ENCODE measurements at places on chromosomes 6 and 20.

DNA sequence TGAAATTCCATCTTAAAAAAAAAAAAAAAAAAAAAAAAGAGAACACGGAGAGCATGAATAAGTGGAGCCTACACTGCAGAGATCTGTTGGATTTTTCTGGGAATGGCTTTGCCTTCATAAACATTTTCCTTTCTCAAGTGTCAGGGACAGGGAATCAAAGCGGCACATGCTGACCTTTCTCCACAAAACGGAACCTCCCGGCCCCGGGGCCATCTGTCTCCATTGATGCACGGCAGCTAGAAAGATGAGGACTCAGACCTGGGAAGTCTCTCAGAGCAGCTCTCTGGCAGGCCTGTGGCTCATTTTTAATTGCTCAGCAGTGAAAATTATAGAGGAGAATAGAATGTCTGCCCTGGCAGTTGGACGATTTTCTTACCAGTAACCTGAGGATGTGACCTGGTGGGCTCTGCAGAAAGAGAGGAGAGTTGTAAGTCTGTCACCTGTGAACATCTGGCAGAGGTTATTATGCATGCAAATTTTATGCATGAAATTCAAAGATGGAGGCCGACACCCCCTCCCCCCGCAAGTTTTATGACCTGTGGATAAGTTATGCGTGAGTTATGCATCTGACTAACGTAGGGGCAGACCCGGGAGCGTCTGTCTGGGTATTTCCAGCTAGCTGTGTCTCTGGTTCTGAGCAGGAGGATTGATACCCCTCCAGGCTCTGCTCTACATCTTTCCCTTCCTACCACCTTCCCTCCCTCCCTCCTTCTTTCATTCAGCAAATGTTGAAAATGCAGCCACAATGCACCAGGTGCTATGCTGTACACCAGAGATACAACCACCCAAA is 352.5 kb downstream of the CDH26 start:
- no peak for DNase-seq

DNA sequence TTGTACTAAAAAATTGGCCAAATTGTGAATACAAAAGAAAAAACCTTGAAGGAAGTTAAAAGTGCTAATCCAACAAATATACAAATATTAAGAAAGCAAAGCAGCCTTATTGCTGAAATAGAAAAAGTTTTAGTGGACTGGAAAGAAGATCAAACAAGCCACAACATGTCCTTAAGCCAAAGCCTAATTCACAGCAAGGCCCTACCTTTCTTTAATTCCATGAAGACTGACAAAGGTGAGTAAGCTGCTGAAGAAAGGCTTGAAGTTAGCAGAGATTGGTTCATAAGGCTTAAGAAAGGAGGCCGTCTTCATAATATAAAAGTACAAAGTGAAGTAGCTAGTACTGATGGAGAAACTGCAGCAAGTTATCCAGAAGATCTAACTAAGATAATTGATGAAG is 53.5 kb downstream of the TINAG start:
- no peak for DNase-seq

DNA sequence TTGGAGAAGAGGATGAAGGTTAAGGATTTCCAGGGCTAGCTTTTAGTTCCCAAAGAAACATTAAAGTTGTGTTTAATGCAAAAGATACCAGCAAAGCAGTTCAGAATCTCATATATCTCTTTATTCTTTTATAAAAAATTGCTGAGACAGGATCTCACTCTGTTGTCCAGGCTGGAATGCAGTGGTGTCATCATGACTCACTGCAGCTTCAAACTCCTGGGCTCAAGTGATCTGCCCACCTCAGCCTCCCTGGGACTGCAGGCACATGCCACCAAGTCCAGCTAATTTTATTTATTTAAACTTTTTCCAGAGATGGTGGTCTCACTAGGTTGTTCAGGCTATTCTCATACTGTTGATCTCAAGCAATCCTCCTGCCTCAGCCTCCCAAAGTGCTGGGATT is 41.1 kb upstream of the CAP2 start:
- DNase-seq, result no peak

- DNase-seq, result no peak
Measured at GRCh38 chr20:57507477-57507876, 17.5 kb downstream of the CTCFL start.

DNA sequence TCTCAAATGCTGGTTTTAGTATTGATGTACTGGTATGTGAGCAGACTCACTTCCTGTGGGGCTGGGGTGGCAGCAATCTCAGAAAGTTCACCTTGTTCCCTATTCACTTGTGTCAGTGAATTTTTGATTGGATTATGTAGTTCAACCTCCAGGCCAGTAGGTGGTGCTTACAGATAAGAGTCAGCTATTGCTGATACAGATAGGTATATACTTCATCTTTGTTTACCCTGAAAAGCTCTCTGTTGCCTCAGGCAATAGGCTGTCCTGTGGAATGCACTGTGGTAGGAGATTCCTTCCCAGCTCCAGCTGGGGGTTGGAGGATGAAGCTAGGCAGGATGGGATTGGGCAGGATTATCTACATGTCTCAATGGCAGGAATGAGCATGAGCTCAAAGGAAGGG is 851.2 kb upstream of the EYS start:
- DNase-seq, result no peak

DNA sequence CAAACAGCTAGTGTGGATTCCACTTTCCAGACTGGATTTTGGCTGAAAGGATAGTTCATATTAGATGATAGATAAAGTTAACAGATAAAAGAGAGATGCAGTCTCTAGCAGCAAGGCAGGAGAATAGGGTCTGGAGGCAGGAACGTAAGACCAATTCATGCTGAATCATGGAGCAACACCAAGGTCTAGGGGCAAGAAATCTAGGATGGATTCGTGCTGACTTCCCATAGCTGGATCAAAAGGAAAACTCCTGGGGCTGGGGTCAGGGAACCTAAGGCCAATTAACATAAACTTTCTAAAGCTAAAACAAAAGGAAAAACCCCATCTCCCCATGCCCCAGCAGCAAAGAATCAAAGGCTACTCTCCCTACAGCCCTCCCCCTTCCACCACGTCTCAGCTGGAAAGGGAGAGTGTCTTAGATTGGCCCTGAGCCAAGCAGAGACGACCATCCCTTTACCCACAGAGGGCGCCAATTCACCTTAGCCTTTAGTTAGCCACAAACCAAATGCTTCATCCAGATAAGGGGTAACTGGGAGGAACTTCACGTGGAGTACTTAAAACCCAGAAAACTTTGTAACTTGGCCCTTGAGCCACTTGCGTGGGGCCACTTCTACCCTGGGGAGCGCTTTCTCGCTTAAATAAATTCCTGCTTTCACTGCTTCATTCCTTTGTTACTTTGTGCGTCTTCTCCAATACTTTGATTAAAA is 7.6 kb downstream of the TREM1 start:
- DNase-seq, result peak; percentile 58

DNA sequence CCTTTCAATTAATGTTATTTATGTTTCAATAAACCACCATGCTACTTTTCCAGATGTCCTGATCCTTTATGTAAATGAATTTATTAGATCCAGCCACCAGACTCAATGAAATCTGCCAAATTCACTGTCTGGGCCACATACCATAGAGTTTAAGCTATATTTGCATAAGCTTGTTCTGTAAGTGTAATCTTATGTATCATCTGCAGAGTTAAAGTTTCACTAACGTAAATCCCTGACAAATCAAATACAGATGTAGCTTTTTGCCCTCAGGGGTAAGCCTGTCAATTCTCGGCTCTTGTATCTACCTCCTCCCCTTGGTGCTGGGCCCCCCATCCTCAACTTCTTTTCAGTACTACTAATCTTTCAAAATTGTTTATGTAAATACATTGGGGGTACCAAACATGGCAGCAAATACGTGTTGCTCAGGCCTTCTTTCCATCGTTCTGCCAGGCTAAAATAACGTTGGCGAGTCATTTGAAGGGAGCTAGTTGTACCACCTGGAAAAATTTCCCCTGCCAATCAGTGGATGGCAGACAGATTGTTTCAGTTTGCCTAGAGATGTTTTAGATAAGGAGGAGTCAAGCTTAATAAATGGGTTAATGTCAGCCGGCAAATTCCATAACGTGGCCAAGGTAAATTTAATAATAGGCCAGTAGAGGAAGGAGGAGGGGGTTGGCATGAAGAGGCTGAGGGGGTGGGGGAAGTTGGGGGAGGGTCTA is 79.6 kb downstream of the RPS12 start:
- DNase-seq, result no peak

- no peak for DNase-seq
Measured at GRCh38 chr6:71967436-71967835, 81.1 kb downstream of the RIMS1 start.

DNA sequence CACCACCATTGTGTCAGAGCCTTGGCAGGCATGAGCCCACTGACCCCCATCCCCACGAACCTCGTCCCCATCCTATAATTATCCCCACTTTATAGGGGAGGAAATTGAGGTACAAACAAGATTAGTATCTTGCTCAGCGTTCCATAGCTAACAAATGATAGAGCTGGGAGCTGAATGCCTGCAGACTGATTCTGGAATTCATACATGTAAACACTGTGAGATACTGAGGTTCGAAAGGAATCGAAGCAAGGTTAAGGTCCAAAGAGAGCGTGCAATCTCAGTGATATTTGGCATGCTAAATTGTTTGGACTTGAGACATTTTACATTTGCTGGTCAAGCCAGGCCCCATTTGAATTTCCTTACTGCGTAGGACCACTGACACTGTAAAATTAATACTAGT is 746.6 kb downstream of the COL12A1 start:
- DNase-seq, result no peak

DNA sequence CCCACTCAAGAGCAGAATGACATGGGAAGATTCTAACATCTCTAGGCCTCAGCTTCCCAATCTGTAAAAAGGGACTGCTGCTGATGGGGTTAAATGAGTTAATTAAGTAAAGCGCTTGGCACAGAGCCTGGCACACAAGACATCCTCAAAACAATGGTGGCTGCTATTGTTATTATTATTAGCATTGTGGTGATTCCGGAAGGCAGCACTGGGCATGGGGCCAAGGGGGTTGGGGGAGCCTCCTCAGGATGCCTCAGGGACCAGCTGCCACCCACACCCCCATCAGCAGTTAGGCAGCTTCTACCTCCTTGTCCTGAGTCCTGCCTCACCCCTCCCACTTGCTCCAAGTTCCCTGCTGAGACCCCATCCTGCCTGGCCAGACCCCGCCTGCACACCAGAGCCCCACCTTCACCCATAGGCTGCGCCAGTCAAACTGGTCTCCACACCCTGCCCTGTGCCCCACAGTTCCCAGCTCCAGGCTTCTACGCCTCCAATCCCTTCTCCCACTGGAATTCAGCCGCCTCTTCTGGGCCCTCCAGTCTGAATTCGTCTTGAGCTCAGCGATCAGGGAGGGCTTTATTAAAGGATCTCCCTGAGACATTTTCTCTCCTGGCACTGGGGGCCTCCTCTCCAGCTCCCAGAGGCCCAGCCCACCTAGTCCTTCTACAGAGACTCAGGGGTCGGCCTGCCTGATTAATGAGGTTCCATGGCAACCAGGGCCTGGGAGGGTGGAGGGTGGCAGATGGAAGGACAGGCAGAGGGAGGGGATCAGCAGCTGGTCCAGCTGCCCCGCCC is 1.5 kb downstream of the E2F1 start:
- DNase-seq, result no peak

DNA sequence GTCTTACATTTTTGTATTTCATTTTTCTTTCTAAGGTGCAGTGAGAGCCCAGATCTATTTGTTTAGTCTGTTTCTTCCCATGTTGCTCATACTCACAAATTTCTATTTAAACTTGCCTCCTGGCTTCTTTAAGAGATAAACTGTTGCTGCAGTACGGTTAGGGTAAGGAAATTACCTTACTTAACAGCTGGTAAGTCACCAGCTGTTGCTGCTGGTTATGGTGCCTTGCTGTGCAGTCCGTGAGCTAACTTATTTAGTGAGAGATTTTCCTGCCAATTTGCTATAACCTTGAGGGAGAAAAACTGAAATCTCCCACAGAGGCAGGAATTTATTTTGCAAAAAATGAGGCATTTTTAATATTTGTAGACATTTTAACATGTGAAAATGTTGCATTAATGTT is 261.0 kb downstream of the UST start:
- no peak for DNase-seq

DNA sequence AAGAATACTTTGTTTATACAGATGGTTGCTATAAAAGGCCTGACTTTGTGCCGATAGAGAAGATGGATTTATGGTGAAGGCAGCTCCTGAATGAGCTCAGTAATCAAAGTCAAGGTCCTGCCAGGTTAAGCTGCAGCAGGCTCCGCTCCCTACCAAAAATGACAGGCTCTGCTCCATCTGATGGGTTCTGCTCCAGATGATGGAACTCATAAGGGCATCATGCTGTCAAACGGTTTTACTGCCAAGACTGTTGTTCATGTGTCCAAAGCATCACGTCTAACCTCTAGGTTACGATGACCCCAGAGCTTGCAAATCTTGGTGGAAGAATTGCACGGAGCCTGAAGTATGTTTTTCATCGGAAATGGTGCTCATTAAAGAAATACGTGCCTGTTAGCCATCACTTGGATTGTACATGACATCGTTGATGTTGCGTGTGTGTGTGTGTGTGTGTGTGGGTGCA is 19.2 kb upstream of the PTGIS start:
- DNase-seq, result no peak

DNA sequence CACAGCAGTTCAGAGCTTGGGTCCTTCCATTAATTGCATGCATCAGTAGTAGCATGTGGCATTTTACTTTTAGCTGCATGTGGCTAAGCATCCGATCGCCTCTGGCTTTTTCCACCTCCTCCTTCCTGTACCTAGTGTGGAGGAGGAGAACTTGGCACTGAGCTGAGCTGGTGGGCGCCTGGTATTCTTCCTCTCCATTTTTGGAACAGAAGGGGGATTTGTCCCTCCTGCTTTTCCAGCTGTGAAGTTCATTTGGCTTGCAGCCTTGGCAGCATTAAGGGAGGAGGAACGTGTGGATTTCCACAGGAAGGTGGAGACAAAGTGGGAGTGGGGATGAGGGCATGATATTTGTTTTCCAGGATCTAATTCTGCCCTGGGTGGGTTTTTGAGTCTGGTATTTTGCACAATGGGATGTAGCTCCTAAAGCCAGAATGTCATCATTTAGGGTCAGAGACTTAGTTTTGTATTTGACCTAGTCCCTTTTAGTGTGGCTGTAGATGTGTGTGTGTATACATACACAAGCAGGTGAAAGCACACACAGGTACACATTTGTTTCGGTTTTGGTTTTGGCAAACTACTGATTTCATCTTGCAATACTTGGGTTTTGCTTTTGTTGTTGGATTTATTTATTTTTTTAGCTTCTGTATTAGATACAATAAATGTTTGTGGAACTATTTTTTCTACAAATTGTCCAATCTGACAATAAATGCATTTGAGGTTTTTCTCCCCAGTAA is 90.0 kb downstream of the SASH1 start:
- DNase-seq, result no peak

Measured in activated CD4-positive, alpha-beta T cell treated with anti-CD3 and anti-CD28 coated beads, Interleukin-2, amount 50 U/mL, for 48 hours (primary cell).